ENCODE measurements at places on chromosomes 6 and 20.

DNA sequence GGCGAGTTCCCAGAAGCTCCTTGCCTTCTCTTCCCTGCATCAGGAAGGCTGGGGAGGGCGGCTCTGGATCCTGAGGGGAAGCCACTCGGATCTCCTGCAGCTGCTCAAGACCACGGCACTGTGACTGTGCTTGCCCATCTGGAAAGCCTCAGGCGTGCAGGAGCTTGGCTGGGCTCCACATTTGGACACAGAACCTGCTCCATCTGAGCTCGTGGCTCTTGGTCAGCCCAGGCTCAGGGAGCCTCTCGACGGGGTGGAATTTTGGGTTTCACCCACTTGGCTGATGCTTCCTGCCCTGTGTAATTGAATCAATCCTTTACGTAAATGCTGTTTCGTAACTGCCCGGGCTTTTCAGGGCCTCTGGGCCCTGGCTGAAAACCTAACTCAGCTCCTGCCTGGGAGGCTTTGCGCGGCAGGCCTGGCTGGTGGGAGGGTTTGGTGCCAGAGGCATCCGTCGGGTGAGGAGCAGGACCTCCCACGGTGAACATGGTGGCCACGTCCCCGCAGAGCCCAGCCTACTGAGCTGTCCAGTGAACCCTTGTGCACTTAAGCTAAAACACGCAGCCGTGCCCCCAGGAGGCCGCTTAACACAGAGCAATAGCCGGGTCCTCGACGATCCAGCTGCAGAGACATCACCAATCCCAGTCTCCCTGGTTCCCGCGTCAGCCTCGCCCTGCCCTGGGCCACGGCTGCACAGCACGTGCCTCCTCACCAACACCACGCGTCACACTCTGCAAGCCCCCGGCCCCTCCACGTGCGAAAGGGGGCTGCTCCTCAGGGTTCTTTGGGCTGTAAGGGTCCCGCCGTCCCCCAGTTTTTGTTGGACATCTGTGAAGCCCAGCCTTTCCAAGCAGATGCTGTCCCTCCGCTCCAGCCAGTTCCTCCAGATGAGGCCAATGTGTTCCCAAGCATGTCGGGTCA is 241.0 kb downstream of the DLL1 start:
- no peak for DNase-seq

- no peak for DNase-seq
Observed at GRCh38 chr6:38068854-38069590, 249.5 kb downstream of the ZFAND3 start.

- no peak for DNase-seq
Observed at GRCh38 chr6:138264372-138264880, 46.1 kb upstream of the PBOV1 start.

DNA sequence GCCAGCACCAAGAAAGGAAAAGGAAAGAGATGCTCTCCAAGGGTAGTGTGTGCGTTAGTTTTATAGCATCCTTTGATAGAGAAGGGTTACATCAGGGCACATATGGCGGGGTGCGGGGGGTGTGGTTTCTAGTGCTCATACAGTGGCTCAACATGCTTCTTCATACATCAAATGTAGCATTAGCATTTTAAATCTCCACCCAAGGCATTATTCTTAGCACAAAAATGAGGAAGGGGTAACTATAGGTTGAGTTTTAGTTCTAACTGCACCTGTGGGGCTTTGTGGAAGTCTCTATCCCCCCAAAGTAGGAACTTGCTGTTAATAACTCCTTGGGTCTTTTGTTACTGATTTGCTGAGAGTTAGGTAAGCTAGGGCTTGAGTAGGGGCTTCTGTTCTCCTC is 89.3 kb downstream of the CEP57L1 start:
- DNase-seq: no peak

DNA sequence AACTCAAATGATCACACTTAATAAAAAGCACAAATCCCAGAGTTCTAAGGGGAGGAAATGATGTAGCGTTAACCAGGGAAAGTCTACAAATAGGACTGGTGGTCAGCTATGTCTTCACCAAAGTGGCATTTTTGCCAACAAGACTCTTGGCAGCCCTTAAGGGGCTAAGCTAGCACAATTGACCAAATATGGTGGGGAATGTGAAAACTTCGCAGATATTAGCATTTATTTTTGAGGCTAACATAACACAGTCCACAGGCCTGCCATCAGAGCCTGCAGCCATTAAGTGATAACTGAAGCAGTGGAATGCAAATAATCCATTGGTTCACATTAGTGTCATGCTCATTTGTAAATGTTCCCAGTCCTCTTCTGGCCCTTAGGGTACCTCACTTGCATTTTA is 274.6 kb downstream of the FOXC1 start:
- no peak for DNase-seq

DNA sequence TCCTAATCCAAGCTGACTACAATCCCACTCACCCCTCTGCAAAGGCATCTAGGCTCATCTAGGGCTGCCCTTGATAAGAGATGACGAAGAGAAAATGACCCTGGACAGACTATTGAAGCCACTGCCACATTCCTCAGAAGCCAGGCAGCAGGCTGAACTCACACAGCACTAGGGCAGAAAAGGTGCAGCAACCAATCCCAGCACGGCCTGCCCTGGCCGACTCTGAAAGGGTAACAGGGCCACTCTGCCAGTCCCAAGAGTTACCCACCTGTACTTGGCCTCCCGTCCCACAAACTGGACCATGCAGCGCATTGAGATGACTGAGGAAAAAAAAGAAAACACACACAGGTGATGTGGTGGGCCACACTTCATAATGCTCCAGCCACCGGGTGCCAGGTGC is 9.1 kb downstream of the MTCH1 start:
- no peak for DNase-seq

GRCh38 chr6:93419304-93420162 is at the start of gene EPHA7:
TSS of gene EPHA7 (minus strand) at chr6:93419559. CDS start at chr6:93419341, 218 bp downstream.
- DNase-seq: peak; percentile 27

- DNase-seq: no peak
Observed at GRCh38 chr6:129269076-129269475, 386.1 kb downstream of the LAMA2 start.

- no peak for DNase-seq
Observed at GRCh38 chr20:57761413-57761734, 51.6 kb upstream of the PMEPA1 start.

- no peak for DNase-seq
Observed at GRCh38 chr6:113340371-113340770, 516.8 kb upstream of the MARCKS start.

GRCh38 chr6:152201120-152201519 is 393.6 kb downstream of the ESR1 start:
- no peak for DNase-seq

DNA sequence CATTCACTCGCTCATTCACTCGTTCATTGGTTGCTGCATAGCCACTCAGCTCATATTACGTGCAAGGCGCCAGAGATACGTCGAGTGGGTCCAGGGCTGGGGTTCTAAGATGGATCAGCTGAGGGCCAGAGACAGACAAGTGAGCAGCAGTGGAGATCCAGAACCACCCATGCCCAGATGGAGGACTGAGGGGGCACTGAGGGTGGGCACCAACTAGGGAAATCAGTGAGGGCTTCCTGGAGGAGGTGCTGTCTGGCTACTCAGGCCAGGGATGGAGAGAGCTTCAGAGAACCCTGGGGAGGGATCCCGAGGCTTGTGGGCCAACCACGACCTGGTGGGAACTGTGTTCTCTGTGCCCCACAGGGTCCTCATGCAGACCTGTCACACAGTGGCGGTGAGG is 364 bp upstream of the SPDEF start:
- DNase-seq: no peak

GRCh38 chr20:35502352-35502751 is 27.1 kb downstream of the C20orf173 start:
- no peak for DNase-seq

DNA sequence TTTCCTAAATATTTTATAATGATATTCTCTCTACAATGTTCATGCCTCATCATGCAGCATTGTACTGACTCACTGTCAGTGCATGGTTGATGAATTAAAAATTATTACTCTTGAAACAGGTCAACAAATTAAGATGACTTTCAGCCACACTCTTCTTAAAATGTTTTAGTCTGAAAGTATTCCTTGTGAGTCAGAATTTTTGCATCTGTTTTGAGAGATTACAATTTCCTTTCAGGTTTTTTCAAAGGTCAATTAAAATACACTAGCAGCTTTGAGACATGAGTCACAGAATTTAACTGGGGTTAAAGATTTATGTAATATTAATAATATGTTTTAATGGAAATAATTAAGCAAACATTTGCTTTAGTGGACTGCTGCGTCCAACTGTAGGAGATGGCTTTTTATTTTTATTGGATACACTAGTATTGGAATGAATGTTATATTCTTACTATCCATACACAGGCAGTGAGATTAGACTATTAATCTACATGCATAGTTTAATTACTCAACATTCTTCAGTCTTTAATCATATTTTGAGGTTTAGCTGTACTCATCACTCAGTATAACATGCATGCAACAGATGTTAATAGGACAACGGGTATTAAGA is 9.7 kb downstream of the COL12A1 start:
- DNase-seq: peak; percentile 74

GRCh38 chr6:121666814-121667213 is 231.4 kb downstream of the GJA1 start:
- DNase-seq: no peak

DNA sequence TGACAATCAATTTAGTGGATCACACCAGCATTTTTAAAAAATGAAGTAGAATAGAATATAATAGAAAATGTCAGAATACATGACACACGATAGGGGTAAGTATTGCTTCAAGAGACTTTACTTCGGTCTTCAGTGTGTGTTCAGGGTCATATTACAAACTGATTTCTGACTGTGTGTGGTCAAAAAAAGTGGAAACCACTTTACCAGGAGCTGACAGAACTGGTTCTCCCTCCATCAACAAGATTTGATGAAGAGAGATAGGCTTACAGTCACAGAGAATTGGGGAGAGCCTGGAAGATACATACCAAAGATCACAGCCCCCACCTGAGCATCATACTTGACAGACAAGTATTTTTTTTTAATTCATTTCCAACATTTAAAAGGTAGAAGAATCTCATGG is 21.7 kb downstream of the ARMC2 start:
- DNase-seq: no peak

- no peak for DNase-seq
Observed at GRCh38 chr6:14655201-14656061, 537.9 kb downstream of the CD83 start.

GRCh38 chr6:41647061-41647511 is 8.8 kb downstream of the MDFI start:
- DNase-seq: no peak

GRCh38 chr6:109521080-109521479 is 38.1 kb upstream of the ZBTB24 start:
- no peak for DNase-seq

DNA sequence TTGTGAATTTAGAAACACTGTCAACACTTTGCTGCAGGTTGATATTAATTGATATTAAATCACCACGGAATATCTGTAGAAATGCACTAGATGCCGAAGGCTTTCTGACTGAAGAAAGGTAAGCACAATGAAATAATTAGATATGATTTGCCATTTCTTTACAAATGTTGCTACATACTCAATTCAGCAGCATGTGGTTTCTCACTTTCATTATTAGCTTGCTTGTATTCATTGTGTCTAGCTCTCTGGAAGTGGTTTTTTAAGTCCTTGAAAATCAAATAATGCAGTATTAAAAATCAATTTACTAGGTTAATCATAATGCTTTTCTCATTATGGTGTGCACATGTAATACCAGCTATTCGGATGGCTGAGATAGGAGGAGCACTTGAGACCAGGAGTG is 231.3 kb upstream of the MARCKS start:
- DNase-seq: no peak

DNA sequence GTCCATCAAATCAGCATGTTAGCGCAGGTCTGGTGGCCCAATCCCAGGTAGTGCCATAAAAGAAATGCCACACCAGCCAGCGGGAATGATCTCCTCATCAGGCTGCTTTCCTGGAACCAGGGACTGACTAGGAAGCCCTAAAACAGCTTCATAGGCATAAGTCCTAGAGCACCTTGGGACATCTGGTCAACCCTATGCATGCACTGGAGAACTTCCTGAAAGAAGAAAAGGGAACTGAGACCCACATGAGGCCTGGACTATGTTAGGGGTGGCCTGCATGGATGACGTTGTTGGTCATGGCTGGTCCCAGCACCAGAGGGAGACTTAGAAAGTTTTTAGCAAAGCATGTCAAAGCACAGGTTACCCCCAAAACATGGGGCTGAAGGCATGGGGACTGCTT is 7.6 kb upstream of the KCNK16 start:
- DNase-seq: no peak

GRCh38 chr6:164982389-164982788 is 327.0 kb downstream of the C6orf118 start:
- DNase-seq: no peak

- no peak for DNase-seq
Observed at GRCh38 chr20:12093057-12093796, 175.5 kb downstream of the BTBD3 start.

- DNase-seq: no peak
Observed at GRCh38 chr6:166251211-166251610, 57.0 kb downstream of the PRR18 start.

DNA sequence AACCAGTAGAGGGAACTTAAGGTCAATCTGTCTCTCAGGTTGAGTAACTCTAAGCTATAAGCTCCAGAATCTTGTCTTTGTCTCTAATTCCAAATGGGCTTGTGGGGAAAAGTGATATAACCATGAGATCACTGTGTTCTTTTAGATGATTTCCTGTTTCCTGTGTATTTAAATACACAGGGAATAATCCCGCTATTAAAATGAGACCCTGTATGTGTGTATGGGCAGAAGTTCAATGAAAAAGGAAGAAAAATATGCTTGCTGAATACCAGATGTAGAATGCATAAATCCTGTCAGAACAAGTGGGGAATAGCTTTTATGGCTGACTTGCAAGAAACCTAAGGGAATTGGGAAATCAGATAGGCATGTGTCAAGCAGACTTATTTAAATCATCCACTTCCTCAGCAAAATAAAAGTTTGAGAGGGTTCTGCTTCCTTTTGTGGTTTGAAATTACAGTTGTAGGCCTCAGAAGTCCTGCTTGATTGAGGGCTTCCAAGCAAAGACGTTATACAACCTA is 164.7 kb upstream of the PDE7B start:
- DNase-seq: peak; percentile 16

GRCh38 chr6:44829836-44830235 is 442.3 kb downstream of the CDC5L start:
- DNase-seq: no peak

DNA sequence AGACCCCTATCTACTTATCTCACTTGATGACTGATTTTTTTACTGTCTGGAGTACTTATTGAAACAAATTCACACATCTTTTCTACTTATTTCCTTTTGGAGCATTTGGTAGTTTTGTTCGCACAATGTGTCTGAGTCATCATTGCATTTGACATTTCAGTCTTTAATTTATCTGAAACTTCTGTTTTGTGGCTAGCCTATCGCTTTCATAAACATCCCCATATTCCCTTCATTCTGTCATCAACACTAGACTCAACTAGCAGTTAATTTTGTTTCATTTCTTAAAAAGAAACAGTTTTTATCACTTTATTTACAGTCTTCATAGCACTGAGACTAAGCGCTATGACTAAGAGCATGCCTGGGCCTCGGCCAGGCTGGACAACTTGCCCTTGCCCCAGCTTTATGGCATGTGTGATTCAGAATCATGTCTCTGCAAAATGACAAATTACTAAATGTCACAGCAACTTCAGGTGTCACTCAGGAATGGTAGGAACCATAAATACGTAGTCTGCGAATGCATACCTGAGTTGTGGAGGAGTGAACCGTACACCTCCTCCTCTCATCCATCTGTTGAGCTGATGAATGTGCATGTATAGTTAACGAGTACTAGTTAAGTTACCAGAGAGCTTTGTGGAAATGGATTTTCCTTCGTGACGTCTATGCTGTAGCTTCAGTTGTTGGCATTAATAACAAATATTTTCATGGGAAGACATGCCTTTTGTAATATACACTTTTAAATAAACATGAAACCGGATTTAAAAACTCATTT is 16.2 kb downstream of the L3MBTL3 start:
- no peak for DNase-seq
